ENCODE measurements at places on chromosomes 6 and 20.

GRCh38 chr6:158536084-158536890 lies 23.6 kb upstream of the TMEM181 start:
- DNase-seq = peak; percentile 74

DNA sequence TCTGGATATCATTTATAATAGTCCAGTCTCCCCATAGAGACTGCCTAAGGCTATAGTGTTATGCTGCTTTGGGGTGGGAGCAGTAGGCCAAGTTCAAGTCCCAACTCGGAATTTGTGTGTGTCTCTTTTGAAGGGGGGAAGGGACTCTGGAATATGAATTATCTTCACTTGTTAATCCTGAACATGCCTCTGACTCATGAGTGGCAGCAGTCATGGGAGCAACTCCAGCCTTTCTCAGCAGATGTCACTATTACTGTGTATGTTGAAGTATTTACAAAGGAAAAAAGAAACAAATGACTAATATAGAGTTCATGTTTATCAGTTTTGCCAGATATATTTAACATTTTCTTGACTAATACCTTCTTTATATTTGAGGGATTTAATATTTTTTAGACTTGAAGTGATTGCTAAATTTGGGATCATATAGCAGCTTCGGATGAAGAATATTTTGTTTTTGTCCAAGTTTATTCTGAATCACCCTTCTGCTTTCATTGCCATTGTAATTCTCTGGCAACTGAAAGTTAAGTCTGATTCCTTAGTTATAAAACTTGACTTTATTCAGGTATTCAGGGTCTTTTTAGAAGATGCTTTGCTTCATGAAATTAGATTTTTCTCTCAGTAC lies 23.4 kb downstream of the FAM217A start:
- DNase-seq = peak; percentile 61

DNA sequence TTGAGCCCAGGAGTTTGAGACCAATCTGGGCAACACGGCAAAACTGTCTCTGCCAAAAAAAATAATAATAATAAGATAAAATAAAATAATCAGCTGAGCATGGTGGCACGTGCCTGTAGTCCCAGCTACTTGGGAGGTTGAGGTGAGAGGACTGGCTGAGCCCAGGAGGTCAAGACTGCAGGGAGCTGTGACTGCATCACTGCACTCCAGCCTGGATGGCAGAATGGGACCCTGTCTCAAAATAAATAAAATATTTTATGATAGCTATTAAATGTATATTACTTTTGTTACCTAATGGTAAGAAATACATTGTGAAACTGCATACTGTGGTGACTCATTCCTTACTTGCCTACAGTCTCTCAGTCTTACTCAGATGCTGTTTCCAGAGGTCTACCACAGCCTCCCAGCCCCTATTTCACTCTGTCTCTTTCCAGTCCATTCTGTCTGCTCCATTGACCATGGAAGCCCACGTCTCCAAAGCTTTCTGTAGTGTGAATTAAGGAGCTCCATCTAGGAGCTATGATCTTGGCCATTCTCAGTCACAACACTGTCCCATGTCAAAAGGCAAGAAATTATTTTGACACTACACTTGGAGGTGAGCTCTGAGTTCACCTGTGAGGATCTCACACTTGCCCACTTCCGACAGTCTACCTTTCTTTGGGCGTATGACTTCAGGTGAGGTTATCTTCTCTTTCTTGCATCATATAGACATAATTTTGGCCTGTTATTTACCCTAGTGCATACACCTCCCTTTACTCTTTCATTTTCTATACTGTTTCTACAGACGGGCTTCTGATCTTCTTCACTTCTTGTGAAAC lies 22.4 kb upstream of the SNX9 start:
- DNase-seq = no peak

- no peak for DNase-seq
These were observed 29.8 kb downstream of the SNAI1 start for GRCh38 chr20:50012282-50013263.

DNA sequence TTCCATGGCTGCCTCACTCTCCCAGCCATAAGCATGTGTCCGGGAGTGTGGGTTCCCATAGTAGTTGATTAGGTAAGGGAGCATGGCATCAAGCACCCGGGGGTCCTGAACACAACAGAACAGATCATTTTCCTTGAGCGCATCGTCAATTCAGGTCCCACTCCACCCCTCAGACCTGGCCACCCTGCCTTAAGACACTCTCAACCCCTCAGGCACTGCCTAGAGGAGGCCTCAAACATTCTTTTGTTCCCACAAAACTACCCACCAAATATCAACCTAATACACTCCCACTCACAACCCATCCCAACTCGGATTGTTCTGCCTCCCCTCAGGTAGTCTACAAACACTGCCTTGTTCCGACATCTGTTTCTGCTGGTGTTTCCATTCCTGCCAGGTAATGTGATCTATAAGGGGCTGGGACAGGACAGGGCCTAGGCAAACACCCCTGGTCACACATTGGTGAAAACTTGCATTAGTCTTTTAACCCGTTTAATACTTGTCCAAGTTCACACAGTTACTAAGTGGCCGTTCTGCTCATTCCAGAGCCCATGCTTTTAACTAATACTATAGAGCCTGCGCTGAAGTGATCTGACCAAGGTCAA lies 1.4 kb downstream of the NFS1 start:
- DNase-seq = no peak

GRCh38 chr6:130517444-130517931 lies 151.7 kb downstream of the TMEM200A start:
- DNase-seq = no peak

GRCh38 chr6:30930506-30930905 lies 1.5 kb downstream of the SFTA2 start:
- no peak for DNase-seq

DNA sequence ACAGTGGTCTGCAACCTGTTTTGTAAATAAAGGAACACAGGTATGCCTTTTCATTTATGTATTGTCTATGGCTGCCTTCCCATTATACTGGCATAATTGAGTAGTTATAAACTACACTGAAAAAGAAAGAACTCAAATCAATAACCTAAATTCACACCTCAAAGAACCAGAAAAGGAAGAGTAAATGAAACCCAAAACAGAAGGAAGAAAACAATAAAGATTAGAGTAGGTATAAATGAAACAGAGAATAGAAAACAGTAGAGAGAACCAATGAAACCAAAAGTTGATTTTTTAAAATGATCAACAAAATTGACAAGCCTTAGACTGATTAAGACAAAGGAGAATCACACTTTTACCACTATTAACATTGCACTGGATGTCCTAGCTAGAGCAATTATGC lies 34.7 kb downstream of the FAM184A start:
- no peak for DNase-seq

GRCh38 chr6:116073765-116074440 lies 13.2 kb upstream of the FRK start:
- DNase-seq = peak; percentile 40

DNA sequence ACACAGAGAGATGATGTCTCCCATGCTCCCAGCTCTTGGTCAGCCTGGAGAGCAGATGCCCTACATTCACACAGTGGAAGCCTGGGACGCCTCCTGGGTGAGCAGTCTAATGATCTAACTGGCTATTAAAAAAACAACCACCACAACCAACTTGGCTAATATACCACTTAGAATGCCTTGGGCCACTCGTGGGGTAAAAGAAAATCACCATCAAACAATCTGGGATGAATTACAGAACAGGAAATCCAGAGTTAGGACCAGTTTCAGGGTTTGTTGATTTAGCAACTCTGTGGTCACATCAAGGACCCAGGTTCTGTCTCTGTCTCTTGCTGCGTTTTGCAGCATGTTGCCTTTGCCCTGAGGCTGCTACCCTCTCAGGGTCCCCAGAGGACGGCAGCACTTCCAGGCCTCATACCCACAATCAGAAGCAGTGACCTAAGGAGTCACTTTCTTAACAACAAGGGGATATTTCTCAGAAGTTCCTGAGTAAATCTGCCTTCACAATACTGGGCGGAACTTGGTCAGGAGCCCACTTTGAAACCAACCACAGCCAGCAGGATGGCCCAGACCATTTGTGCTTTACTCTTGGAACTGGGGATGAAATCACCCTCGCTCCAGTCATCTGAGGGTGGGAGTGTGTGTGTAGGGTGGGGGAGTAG lies 118.7 kb downstream of the CLIC5 start:
- DNase-seq = no peak

- DNase-seq = peak; percentile 59
These were observed 6.4 kb upstream of the SLC12A5 start for GRCh38 chr20:46022411-46023147.

GRCh38 chr6:4889701-4890100 lies 113.5 kb downstream of the CDYL start:
- no peak for DNase-seq

- DNase-seq = no peak
These were observed 9.1 kb upstream of the SNX9 start for GRCh38 chr6:157813750-157814455.

- no peak for DNase-seq
These were observed 238.9 kb downstream of the SLC24A3 start for GRCh38 chr20:19451231-19451922.

GRCh38 chr6:37783856-37784584 lies 35.5 kb upstream of the ZFAND3 start:
- no peak for DNase-seq

GRCh38 chr6:89887452-89888137 lies 6.7 kb upstream of the GJA10 start:
- DNase-seq = no peak

Data from Caki2 (cell line).